ENCODE measurements at places on chromosomes 7 and 10. TPM values are rescaled to one million over a fixed set of nuclear protein-coding genes. Genes with fewer than 3 reads are reported as not detected.

GRCh38 chr10:13707156-13707881 lies 120.6 kb downstream of the PRPF18 start:
- peak overlapping the region; percentile 34 for H3K27ac ChIP-seq
- DNase-seq: peak; percentile 62
- no peaks in the 10 kb centered on the region for H3K27me3 ChIP-seq
- peaks cover 15% of the 10 kb centered on the region for H3K4me1 ChIP-seq
- peak overlapping the region; percentile 48 for H3K4me3 ChIP-seq

GRCh38 chr7:99098824-99099498 lies 44.9 kb downstream of the SMURF1 start:
- H3K36me3 ChIP-seq: no peaks in the 10 kb centered on the region
- no peaks in the 10 kb centered on the region for H3K27me3 ChIP-seq
- DNase-seq: no peak
- no peak overlapping the region for H3K4me3 ChIP-seq
- peaks cover 14% of the 10 kb centered on the region for H3K4me1 ChIP-seq
- H3K27ac ChIP-seq: no peak overlapping the region

GRCh38 chr10:28343252-28343651 lies 40.4 kb upstream of the MPP7 start:
- H3K4me3 ChIP-seq: no peak overlapping the region
- no peaks in the 10 kb centered on the region for H3K36me3 ChIP-seq

DNA sequence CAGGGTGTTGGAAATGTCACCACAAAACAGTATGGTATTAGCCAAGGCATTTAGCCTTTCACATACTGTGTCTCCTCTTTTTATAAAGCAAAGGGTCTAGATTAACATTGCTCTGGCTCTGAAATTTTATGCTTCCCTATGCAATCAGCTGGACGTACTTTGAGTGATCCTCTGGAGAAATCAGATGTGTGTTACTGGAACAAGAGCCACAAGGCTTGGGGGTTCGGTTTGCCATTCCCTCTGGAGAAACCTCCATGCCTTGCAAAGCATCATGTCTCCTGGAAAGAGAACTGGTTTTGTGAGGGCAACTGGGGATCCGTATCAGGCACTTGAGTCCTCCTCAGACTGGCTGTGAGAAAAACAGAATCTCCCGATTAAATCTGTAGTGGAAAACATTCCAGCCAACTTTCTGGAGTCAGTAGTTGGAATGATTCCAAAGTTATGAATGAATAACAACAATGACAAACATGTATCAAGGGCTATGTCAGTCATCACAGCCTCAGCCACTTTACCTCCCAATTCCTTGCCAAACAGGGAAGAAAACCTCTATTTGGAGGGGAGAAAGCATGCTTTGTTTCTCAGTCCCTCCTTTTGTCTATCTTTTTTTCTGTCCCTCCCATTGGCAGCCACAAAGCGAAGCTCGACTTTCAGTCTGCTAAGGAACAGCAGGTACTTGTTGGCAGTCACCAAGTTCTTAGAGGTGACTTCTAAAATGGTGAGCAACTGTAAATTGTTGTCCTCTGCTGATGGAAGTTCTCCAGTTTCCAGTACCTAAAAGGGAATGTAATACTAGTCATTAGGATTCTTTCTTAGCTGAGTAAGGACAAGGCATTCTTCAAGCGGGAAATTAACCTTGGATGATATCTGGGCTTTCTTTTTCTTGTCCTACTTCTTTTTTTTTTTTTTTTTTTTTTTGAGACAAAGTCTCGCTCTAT lies 864.8 kb upstream of the AUTS2 start:
- H3K4me3 ChIP-seq: no peak overlapping the region
- no peaks in the 10 kb centered on the region for H3K36me3 ChIP-seq
- H3K27me3 ChIP-seq: no peaks in the 10 kb centered on the region

- no peaks in the 10 kb centered on the region for H3K4me1 ChIP-seq
- H3K36me3 ChIP-seq: no peaks in the 10 kb centered on the region
- H3K27ac ChIP-seq: no peak overlapping the region
- DNase-seq: no peak
These were observed 116.6 kb downstream of the KMT2E start for GRCh38 chr7:105130580-105130979.

DNA sequence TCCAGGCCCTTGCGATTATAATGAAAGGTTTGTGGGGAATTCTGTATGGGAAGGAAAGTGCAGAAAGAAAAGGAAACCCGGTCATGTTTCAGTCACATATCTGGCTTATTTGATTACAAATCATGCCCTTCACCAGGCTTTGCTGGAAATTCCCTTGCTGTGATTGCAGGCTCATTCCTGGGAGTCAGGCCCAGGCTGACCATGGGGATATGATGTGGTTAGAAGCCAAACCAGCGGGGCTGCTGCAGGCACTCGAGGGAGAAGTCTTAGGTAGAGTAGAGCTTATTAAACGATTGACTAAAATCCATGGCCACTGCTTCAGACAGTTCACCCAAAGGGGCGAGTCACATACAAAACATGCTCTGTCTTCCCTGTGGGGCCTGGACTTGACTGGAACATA lies 16.2 kb downstream of the PKD1L1 start:
- H3K27me3 ChIP-seq: no peaks in the 10 kb centered on the region
- H3K4me1 ChIP-seq: no peaks in the 10 kb centered on the region
- no peak overlapping the region for H3K27ac ChIP-seq
- DNase-seq: no peak
- H3K4me3 ChIP-seq: no peak overlapping the region
- H3K36me3 ChIP-seq: no peaks in the 10 kb centered on the region

DNA sequence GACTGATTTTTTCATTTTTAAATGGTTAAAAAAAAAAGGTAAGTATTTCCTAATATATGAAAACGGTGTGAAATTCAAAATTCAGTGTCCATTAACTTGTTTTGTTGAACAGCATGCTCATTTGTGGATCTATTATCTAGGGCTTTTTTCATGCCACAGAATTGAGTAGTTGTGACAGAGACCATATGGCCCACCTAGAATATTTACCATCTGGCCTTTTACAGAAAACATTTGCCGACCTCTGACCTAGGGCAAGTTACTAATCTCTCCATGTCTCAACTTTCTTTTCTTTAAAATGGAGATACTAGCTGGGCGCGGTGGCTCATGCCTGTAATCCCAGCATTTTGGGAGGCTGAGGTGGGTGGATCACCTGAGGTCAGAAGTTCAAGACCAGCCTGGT lies 41.3 kb downstream of the GRK5 start:
- peaks cover 6% of the 10 kb centered on the region for H3K4me1 ChIP-seq
- no peaks in the 10 kb centered on the region for H3K36me3 ChIP-seq
- H3K27ac ChIP-seq: no peak overlapping the region
- peaks cover 7% of the 10 kb centered on the region for H3K27me3 ChIP-seq
- DNase-seq: no peak

DNA sequence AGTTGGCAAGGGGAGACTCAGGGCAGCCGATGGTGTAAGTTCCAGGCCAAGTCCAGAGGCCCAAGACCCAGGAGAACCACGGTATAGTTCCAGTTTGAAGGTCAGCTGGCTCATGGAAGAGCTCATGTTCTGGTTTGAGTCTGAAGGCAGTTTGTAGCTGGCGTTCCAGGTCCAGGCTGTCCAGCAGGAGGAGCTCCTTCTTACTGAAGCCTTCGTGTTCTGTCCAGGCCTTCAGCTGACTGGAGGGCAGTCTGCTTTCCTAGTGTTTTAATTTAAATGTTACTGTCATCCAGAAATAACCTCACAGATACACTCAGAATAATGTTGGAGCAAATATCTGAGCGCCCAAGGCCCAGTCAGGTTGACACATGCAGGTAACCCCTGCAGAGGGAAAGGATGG lies 4.2 kb downstream of the SUN1 start:
- H3K4me1 ChIP-seq: peaks cover 3% of the 10 kb centered on the region
- H3K27me3 ChIP-seq: no peaks in the 10 kb centered on the region
- peak overlapping the region; percentile 12 for H3K27ac ChIP-seq
- no peak for DNase-seq
- H3K36me3 ChIP-seq: peaks cover 6% of the 10 kb centered on the region

DNA sequence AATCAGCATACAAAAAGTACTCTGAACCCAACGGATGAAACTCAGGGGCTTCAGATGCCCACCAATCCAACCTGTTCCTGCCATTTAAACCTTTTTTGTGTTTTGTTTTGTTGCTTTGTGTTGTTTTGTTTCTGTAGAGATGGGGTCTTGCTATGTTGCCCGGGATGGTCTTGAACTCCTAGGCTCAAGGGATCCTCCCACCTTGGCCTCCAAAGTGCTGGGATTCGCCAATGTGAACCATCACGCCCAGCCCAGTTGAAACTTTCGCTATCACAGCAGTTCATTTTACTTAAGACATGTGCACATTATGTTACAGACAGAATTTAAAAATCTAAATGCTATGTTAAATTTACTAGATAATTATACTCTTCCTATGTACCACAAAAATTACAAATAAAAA lies 101.6 kb downstream of the SKIDA1 start:
- H3K27me3 ChIP-seq: no peaks in the 10 kb centered on the region
- no peak for DNase-seq
- H3K27ac ChIP-seq: no peak overlapping the region
- no peaks in the 10 kb centered on the region for H3K4me1 ChIP-seq
- H3K4me3 ChIP-seq: no peak overlapping the region

DNA sequence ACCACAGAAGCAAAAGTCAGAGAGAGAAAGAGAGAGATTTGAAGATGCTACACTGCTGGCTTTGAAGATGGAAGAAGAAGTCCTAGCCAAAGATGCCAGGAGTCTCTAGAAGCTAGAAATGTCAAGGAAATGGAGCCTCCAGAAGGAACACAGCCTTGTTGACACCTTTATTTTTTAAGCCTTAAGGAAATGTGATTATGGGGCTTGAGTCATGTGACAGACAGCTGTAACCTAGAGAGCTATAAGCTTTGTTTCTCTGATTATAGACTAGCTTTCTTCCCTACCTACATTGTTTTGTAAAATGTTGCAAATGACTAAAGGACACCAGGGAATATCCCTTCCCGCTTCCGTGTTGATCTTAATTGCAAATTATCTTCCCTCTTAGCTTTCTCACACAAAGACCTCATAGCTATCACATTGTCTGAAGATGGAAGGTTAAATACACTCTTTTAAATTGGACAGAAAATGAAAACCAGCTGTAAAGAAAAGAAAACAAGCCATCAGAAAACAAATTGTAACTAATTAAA lies 199.9 kb downstream of the ARHGAP12 start:
- no peak for DNase-seq
- no peak overlapping the region for H3K4me3 ChIP-seq
- no peaks in the 10 kb centered on the region for H3K36me3 ChIP-seq
- peak overlapping the region; percentile 51 for H3K27ac ChIP-seq
- no peaks in the 10 kb centered on the region for H3K4me1 ChIP-seq

DNA sequence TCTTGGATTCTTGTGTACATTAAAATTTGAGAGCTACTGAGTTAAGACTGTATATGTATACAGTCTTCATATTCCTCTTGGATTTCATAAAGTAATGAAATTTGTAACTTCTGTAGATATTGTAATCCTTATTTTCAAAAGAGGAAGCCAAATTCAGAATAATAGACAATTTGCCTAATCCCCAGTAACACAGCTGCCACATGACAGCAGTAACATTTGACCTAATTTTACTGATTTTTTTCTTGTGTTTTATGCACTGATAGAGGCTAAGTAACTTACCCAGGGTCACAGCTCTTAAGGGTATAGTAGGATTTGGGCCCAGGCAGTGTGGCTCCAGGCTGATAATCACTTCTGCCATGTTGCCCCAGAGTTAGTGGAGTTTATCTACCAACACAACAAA lies 40.4 kb upstream of the IL6 start:
- no peaks in the 10 kb centered on the region for H3K4me1 ChIP-seq

DNA sequence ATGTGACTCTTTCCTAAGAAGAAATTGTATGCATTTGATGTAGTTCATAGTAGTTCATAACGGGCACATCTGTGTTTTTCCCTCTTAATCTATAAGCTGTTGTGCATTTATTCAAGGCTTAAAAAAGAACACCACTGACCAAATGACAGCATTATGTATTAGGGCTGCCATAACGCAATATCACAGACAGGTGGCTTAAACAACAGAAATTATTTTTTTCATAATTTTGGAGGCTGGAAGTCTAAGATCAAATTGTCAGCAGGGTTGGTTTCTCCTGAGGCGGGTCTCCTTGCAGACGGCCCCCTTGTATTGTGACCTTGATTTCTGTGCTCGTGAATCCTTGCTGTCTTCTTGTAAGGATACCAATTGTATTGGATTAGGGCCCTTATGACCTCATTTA lies 627 bp upstream of the SSMEM1 start:
- peaks cover 15% of the 10 kb centered on the region for H3K36me3 ChIP-seq
- H3K27me3 ChIP-seq: no peaks in the 10 kb centered on the region
- no peak overlapping the region for H3K27ac ChIP-seq
- no peak overlapping the region for H3K4me3 ChIP-seq

- no peak overlapping the region for H3K27ac ChIP-seq
- no peaks in the 10 kb centered on the region for H3K36me3 ChIP-seq
- no peak for DNase-seq
- no peaks in the 10 kb centered on the region for H3K27me3 ChIP-seq
These were observed 135.4 kb downstream of the EVX1 start for GRCh38 chr7:27377988-27378387.

- H3K27me3 ChIP-seq: no peaks in the 10 kb centered on the region
- no peak overlapping the region for H3K27ac ChIP-seq
- no peaks in the 10 kb centered on the region for H3K4me1 ChIP-seq
- H3K36me3 ChIP-seq: no peaks in the 10 kb centered on the region
- DNase-seq: no peak
These were observed 129.9 kb upstream of the ITGB1 start for GRCh38 chr10:33087922-33088321.

GRCh38 chr7:3917436-3917835 lies 616.4 kb downstream of the SDK1 start:
- no peaks in the 10 kb centered on the region for H3K4me1 ChIP-seq
- H3K27me3 ChIP-seq: no peaks in the 10 kb centered on the region
- no peak for DNase-seq
- H3K27ac ChIP-seq: no peak overlapping the region
- H3K4me3 ChIP-seq: no peak overlapping the region

DNA sequence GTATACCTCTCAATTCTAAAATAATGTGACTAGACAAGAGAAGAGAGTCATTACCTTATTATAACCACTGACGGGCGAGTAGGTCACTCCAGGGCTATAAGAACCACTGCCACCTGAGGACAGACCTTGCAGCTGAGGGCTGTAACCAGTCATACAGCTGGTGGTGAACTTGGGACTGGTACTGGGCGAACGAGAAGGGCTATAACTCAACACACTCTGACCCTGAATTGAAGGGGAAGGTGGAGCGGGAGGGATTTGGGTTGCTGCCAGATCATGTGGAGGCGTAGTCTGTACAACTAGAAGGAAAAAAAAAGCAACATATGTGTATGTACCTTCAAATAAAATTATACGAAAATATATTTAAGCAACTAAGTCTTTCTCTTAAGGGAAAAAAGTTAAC lies 3.4 kb downstream of the TMEM209 start:
- no peaks in the 10 kb centered on the region for H3K4me1 ChIP-seq
- H3K27ac ChIP-seq: no peak overlapping the region
- H3K4me3 ChIP-seq: no peak overlapping the region
- H3K36me3 ChIP-seq: peaks cover 19% of the 10 kb centered on the region

GRCh38 chr10:14220026-14220425 lies 110.7 kb downstream of the FRMD4A start:
- no peaks in the 10 kb centered on the region for H3K36me3 ChIP-seq
- no peak overlapping the region for H3K4me3 ChIP-seq
- no peak overlapping the region for H3K27ac ChIP-seq
- H3K4me1 ChIP-seq: no peaks in the 10 kb centered on the region
- no peak for DNase-seq

- H3K27me3 ChIP-seq: no peaks in the 10 kb centered on the region
- no peak overlapping the region for H3K4me3 ChIP-seq
- DNase-seq: no peak
- H3K27ac ChIP-seq: no peak overlapping the region
- peaks cover 2% of the 10 kb centered on the region for H3K4me1 ChIP-seq
These were observed 62.7 kb downstream of the USP6NL start for GRCh38 chr10:11548768-11549099.

PDZD7 gene
- polyA plus RNA-seq: 1.7 TPM

NOC3L gene
- polyA plus RNA-seq: 4.1 TPM

ARL4A gene
- polyA plus RNA-seq: 14.5 TPM

CTAGE15 gene
- not detected for polyA plus RNA-seq

HOXA10 gene
- not detected for polyA plus RNA-seq

SPDYE11 gene
- not detected for polyA plus RNA-seq

CPN1 gene
- polyA plus RNA-seq: 0.20 TPM

KIAA1549 gene
- polyA plus RNA-seq: 6.5 TPM
